ENCODE measurements at places on chromosomes 16 and 17. TPM values are rescaled to one million over a fixed set of nuclear protein-coding genes. Genes with fewer than 3 reads are reported as not detected.

KCNG4 gene
- not detected for total RNA-seq

ACSM2A gene
- 3.8 TPM for total RNA-seq

C16orf54 gene
- 18.0 TPM for total RNA-seq

NXPH3 gene
- 0.25 TPM for total RNA-seq

MT1G gene
- total RNA-seq: 24.5 TPM

CCL16 gene
- not detected for total RNA-seq

TMEM92 gene
- total RNA-seq: 1.5 TPM

PDILT gene
- not detected for total RNA-seq

AGRP gene
- total RNA-seq: not detected

GRCh38 chr16:55323637-55324271 lies at the start of gene IRX6:
IRX6 (plus strand) TSS chr16:55324203; CDS start chr16:55325092, 889 bp downstream.
- DNase-seq: no peak

DNA sequence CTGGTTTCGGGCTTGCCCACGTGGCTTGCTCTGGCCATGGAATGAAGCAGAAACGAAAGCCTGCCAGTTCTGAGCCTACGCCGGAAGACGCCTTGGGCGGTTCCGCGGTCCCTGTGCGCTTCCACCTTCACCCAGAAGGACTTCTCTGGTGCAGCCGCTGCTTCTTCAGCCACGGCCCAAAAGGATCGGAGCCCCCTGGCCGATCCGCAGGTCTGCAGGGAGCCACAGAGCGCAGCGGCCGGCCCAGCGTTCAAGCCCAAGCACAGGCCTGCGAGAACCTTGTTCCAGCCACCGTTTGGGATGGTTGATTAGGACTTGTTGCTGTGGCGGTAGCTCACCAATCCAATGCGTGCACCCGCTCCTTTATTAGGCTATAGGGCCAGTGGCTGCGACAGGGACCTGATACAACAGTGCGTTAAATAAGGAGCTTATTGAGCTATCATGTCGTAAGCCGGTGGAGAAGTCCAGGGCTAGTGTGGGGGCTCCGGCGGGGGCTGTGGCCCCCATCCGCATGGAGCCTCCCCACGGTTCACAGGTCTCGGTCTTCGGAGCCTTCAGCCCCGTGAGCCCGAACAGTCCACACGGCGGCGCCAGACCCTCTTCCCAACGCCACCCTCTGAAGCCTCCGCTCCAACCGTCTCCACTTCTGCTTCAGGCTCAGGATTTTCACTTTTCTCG lies 10.2 kb upstream of the MPP2 start:
- DNase-seq: peak; percentile 43

DNA sequence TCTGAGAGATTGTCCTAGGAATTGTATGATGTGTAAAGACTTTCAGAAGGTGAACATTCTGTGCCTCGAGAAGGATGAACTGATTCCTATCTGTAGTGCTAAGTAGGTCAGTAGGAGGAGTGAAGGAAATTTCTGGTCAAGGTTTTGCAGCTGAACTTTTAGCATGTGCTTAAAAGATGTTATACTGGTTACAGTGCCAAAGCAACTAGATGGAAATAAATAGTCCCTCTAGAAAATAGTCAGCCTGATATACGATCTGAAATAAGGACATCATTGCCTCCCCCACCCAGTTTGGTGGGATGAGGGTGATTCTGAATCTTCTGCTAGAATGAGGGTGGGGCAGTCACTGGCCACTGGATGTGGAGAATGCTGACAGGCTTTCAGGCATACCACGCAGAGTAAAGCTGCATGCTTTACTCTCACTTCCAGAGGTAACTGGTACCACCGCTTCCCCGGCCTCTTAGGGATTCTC lies 57.2 kb upstream of the VPS4A start:
- DNase-seq: no peak

GRCh38 chr17:70912716-70913485 lies 743.6 kb downstream of the KCNJ2 start:
- DNase-seq: no peak

DNA sequence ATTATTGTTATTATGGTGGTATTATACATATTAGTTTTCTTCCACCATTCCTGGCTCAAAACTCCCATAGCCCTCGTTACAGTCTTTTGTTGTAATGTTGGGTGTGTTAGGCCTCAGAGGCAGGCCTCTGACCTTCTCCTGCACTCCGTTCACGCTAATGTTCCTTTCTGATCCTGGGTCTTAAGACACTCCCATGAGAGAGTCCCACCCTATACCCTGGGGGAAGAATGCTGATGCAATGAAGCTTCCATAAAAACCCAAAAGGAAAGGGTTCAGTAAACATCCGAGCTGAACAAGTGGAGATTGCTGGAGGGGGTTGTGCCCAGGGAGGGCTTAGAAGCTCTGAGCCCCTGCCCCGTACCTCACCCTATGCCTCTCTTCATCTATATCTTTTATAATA lies 141.3 kb upstream of the NETO2 start:
- DNase-seq: no peak

DNA sequence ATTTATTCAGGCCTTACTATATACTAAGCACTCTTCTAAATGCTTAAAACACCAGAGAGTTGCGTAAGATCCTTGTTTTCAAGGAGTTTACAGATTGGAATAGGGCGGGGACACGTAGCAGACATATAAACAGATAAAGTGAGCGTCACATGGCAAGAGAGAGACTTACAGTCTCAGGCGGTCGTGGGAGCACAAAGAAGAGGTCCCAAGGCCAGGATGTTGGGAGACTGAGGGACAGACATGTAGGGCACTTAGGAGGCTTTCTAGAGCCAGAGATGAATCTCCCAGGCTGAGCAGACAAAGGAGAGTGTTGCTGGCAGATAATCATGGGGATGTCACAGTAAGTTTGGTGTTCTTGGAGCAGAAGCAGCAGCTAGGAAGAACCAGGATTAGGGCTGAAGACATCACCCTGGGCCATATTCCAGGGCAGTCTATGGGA lies 119.1 kb upstream of the ANKFN1 start:
- no peak for DNase-seq

DNA sequence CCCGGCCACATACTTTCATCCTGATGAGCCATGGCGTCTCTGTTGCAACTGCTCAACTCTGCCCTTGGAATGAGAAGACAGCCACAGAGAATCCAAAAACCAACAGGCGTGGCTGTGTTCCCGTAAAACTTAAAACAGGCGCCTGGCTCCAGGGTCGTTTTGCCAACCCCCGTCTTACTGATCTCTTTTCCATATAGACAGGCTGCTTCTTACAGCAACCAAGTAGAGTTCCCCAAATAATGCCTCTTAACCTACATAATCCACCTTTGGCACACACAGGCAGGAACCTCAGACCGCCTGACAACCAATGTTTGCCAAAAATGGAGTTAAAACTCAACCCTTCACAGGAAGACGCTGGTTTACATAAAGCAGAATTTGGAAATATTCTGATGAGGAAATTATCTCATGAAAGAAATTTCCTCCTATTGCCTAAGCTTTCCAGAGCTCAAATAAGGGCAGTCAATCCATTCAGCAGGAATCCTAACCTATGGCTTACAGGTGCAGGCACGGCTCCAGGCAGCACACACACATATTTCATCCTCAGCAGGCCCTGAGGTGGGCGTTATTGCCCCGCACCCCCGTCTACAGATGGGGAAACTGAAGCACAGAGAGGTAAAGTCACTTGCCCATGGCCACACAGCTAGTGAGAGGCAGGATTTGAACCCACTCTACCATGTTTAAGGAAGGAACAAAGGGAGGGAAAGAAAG lies 35.8 kb downstream of the LITAF start:
- no peak for DNase-seq

DNA sequence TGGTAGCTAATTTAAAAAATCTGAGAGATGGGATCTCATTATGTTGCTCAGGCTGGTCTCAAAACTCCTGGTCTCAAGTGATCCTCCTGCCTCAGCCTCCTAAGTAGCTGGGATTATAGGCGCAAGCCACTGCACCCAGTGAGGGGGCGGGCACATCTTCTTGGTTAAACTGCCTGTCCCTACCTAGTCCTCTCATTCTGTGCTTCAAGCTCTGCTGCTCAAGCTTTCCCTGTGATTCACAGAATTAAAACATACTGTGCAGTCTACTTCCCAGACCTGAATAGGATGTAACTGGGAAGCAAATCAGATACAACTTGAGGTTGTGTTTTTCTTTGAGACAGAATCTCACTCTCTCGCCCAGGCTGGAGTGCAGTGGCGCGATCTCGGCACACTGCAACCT lies 2.3 kb downstream of the MRPL38 start:
- no peak for DNase-seq

DNA sequence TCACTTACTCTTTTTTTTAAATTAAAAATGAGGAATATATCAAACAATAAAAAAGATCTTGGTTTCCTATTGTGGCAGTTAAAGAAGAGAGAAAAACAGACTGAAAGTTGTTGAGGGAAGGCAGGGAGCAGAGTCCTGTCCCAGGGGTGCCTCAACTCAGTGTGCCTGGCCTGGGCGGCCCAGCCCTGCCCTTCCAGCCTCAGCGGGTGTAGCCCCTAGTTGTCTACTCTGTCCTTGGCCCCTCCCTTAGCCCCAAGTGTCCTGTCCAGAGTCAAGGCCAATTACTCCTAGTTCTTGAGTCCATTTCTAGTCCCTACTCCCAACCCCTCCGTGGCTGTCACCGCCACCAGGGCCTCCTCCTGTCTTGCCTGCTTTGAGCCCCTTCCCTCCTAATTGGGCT lies 52.5 kb downstream of the SMPD3 start:
- no peak for DNase-seq
